ENCODE measurements at places on chromosomes 1 and 21. TPM values are rescaled to one million over a fixed set of nuclear protein-coding genes. Genes with fewer than 3 reads are reported as not detected.

The PRELP gene
- total RNA-seq: 4.3 TPM

The HENMT1 gene
- total RNA-seq: 2.3 TPM

The CELA2A gene
- not detected for total RNA-seq

The OR6K3 gene
- total RNA-seq: not detected

The HPCAL4 gene
- not detected for total RNA-seq
